ENCODE measurements at places on chromosomes 13 and 19.

GRCh38 chr13:94369972-94370436 lies 109.5 kb downstream of the DCT start:
- peaks cover 16% of the 10 kb centered on the region for H3K4me1 ChIP-seq
- H3K27ac ChIP-seq = no peak overlapping the region
- no peaks in the 10 kb centered on the region for H3K36me3 ChIP-seq
- DNase-seq = no peak
- H3K27me3 ChIP-seq = no peaks in the 10 kb centered on the region

- DNase-seq = no peak
- H3K27me3 ChIP-seq = no peaks in the 10 kb centered on the region
- no peak overlapping the region for H3K27ac ChIP-seq
- H3K4me3 ChIP-seq = no peak overlapping the region
- peaks cover 3% of the 10 kb centered on the region for H3K4me1 ChIP-seq
Measured at GRCh38 chr13:21069561-21070004, 8.2 kb upstream of the LATS2 start.

DNA sequence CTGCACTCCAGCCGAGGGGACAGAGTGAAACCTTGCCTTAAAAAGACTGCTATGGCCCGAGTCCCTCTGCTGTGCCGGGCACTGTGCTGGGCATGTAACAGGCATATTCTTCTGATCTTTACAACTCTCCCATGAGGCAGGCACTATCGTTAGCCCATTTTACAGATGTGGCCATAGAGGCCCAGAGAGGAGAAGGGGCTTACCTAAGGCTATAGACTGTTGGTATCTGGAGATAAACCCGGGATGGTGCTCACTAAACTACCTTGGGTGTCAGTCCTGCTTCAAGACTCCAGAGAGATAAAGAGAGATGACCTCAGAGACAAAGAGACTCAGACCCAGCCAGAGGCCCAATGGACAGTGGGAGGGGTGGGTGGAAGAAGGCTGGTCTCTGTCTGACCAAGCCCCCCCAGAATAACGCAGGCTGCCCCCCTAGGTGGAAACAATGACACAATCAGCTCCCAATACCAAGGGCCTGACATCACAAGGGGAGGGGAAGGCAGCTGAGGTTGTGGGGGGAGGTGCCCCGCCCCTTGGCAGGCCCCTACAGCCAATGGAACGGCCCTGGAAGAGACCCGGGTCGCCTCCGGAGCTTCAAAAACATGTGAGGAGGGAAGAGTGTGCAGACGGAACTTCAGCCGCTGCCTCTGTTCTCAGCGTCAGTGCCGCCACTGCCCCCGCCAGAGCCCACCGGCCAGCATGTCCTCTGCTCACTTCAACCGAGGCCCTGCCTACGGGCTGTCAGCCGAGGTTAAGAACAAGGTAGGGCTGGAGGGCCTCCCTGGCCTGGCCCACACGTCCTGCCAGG lies at the start of gene CNN1:
Gene CNN1, plus strand, starts transcription at position 620 of the 805 bp plus-strand sequence. Its CDS starts 77 bp downstream, at position 697.
- H3K36me3 ChIP-seq = no peaks in the 10 kb centered on the region
- no peak within 1 kb of the TSS for H3K27ac ChIP-seq

DNA sequence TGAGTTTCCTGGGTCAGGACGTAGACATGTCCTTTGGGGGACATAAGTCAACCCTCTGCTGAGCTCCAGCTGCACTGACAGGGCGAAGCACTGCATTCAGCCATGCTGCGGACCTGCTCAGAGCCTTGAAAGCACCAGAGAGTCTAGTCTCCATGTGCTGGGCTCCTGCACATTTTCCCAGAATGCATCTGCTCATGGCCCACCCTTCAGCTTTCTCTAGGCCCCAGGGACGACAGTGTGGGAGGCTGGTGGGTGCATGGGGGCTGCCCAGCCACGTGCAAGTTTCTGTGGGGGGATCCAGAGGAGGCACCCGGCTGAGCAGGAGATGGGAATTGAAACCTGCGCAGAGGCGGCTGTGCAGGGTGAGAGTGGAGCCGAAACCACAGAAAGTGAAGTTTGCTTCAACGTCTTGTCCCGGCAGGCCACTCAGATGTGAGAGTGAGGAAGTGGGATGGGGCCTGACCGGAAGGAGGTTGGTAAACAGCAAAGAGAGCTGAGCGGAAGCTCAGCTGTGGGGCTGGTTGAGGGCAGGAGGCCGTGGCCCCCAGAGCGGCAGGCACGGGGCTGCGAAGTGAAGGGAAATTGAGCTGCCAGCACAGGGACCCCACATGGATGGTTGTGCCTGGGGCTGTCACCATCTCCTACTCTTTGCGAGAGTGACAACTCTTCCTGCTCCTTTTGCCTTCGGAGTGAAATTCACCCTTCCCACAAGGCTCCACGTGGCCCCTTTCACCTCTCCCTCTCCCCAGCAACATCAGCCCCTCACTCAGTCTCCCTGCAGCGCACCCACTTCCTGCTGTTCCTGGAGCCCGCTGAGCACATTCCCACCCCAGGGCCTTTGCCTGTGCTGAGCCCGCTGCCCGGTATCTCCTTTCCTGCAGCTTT lies 11.8 kb downstream of the PGLS start:
- peaks cover under 1% of the 10 kb centered on the region for H3K36me3 ChIP-seq
- no peaks in the 10 kb centered on the region for H3K4me1 ChIP-seq
- no peak for DNase-seq
- H3K27me3 ChIP-seq = no peaks in the 10 kb centered on the region
- H3K27ac ChIP-seq = no peak overlapping the region

- DNase-seq = no peak
- no peak overlapping the region for H3K27ac ChIP-seq
- no peaks in the 10 kb centered on the region for H3K36me3 ChIP-seq
- no peaks in the 10 kb centered on the region for H3K4me1 ChIP-seq
Measured at GRCh38 chr13:32126278-32126677, 94.7 kb downstream of the FRY start.

- no peak overlapping the region for H3K4me3 ChIP-seq
- no peak for DNase-seq
- no peaks in the 10 kb centered on the region for H3K27me3 ChIP-seq
- peaks cover 13% of the 10 kb centered on the region for H3K4me1 ChIP-seq
Measured at GRCh38 chr13:43134868-43135267, 111.5 kb downstream of the DNAJC15 start.

All from neural progenitor cell (in vitro differentiated cells).